GM23338 (cell line): ENCODE measurements at places on chromosomes 5 and 9. TPM values are rescaled to one million over a fixed set of nuclear protein-coding genes. Genes with fewer than 3 reads are reported as not detected.

DNA sequence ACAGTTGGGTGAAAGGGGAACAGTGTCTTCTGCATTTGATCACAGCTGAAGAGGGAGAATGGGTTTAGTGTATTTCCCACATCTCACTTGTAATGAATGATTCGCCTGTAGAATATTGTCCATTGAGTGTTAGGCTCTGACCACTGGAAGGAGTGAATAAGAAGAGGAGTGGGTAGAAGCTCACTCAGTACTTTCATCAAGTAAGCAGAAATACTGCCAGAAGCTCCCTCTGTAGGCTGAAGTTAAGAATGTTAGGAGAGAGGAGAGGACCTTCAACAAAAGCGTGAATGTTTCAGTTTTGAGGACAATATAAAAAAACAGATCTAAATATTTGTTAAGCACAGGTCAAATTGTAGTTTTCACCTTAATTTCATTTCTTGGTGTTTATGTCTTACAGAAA, 27.5 kb downstream of the FSD1L start:
- DNase-seq, result peak; percentile 68

DNA sequence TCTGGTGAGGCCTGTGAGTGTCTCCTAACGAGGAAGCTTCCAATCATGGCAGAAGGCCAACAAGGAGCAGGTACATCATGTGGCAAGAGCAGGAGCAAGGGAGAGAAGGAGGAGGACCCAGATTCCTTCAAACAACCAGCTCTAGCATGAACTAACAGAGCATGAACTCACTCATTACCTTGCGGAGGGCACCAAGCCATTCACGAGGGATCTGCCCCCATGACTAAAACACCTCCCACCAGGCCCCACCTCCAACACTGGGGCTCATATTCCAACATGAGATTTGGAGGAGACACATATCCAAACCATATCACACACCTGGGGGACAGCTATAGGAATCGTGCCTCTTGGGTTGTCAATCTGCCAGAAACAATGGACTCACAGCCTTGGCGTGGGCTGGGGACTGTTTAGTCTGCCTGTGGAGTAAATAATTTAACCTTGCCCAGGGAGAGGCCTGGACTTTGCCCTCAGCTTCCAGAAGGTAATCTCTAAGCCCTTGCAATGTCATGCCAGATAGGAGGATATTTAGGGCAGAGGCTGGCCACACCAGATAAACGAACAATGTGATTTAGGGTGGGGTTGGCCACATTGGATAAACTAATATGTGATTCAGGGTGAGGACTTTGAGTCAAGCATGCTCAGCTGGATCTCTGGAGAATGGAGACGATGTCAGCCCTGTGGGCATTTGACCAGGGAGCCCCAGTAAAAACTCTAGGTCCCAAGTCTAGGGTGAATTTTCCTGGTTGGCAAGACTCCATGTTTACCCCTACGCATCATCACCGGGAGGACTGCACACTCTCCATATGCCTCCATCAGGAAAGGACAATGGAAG, 13.6 kb upstream of the VDAC1 start:
- DNase-seq, result no peak

DNA sequence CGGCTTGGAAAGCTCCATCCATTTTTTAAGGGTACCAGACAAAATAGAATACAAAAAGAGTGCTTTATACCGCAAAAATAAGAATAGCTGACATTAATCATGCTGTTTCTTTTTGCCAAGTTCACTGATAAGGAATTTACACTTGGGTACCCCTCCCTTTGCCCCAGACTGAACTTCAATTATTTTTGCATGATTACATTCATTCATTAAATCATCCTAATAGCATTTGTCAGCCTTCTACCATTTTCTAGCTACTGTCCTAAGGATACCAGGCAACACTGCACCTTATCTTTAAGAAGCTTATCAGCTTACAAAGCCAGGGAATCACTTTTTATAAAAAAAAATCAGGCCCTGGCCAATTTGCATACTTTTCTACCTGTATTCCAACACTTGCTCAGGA, 48.4 kb downstream of the YIPF5 start:
- DNase-seq, result no peak

DNA sequence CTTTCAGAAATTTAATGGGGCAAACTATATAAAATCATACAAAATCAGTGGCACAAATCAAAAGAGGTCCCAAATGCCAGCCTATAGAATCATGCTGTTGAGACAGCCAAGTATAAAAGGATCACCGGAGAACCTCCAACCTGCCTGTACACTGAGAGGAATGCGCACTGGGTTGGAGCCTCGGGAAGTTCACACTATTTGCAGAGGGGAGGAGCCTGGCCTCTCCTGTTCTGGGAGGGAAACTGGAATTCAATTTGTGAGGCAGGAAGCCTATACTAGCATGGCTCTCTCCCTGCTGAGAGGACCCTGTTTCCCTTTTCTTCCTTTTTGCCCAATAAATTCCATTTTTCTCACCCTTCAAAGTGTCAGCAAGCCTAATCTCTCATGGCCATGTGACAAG, 406.0 kb downstream of the HINT1 start:
- DNase-seq, result peak; percentile 6

DNA sequence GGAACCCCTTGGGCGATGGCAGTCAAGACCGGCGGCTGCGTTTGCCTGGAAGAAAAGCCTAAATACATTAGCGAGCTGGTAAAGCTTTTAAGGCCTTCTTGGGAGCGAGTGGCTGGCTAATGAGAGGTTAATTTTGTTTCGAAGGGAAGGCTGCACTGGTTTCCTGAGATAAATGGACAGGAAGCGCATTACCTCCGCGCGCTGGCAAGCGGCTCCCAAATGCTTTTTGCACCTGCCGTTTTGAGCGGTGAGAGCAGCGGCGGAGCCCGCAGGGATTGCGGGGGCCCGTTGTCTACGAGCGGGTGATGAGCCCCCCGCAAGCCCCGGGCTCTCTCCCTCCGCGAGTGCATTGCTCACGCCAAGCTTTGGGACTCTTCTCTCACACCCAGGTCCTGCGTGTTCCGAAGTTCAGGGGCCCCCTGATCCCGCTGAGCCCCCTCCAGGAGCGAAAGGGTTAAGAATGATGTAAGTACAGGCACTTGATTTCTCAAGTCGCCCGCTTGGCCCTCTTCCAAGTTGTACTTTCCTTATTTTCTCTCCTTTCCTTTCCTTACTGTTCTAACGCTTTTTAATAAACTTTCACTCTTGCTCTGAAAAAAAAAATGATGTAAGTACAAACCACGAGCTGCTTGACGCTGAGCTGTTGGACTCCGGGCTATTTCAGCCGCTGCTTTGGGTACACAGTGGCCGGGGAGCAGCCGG, 3.1 kb upstream of the RGMB start:
- DNase-seq, result no peak

DNA sequence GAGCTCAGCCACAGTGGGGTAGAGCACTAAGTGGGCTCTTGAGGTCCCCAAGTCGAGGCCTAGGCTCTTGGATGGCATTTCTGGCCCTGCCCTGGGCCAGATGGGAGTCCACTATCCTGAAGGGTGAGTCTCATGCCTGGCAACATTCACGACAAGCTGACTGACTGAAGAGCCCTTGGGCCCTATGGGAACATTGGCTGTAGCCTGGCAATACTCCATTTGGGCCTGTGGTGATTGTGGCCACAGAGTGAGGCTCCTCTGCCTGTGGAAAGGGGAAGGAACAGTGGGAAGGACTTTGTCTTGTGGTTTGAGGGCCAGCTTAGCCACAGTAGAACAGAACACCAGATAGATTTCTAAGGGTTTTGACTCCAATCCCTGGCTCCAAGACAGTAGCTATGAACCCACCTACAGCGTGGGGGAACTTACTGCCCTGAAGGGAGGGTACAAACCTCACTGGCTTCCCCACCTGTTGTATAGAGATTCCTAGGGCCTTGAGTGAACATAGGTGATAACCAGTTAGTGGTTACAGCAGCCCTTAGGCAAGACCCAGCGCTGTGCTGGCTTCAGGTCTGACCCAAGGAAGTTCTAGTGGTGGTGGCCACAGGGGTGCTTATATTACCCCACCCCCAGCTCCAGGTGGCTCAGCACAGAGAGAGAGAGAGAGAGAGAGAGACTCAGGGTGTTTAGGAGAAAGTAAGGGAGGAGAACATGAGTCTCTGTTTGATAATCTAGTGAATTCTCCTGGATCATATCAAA, 72.4 kb downstream of the KIAA0825 start:
- DNase-seq, result no peak

- DNase-seq, result no peak
Observed at GRCh38 chr9:15543047-15543813, 9.6 kb upstream of the CCDC171 start.

DNA sequence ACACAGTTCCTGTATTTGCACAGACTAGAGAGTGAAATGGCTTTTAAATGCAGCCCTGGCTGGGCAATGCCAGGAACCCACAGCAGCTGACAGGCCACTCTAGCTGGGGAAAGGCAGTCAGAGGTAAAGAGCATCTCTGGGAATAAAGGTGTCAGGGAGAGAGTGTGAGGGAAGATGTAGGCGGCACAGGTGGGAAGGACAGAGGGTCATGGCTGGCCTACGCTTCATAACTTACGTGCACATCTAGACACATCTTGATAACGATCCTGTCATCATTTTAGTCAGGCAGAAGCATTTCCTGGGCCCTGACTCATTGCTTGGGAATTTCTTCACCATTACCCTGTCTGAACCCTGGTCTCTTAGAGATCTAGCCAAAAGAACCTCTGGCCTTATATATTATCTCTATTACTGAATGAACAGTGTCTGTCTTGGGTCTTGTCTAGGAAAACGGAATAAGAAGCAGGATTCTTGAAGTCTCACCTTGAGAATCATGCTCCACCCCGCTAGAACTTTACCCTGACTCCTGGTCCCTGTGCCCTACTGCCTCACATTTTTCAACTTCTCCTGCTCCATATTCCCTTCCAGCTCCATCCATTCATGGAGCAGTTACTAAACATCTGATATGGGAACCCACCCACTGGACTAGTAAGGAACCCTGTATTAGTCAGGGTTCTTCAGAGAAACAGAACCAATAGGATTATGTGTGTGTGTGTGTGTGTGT, 106.4 kb upstream of the ELL2 start:
- no peak for DNase-seq

DNA sequence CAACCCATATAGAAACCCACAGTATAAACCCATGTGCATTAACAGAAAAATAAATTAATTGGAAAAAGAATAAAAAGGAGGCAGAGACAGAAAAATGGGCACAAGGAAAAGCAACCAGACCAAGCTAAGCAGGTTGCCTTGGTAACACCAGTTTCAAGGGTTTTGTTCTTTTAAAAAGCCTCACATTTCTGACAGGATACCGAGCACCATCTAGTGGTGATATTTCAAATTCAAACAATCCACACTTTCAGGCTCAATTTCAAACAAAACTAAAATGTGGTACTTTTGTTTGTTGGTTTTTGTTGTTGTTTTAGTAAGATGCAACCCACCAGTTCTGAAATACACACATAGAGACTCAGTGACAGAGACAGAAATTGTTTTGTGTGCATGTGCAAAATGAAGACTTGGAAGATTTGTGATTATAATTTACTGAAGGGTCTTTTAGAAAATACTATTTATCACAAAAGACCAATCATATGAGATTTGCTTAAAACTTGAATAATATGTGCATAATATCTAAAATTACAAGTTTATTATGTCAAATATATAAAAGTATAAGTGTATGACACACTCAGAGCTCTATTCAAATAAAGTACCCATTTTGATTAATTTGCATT, 318.2 kb downstream of the SLCO4C1 start:
- DNase-seq, result peak; percentile 85

- peak; percentile 15 for DNase-seq
Observed at GRCh38 chr9:82934949-82935348, 128.0 kb downstream of the RASEF start.

DNA sequence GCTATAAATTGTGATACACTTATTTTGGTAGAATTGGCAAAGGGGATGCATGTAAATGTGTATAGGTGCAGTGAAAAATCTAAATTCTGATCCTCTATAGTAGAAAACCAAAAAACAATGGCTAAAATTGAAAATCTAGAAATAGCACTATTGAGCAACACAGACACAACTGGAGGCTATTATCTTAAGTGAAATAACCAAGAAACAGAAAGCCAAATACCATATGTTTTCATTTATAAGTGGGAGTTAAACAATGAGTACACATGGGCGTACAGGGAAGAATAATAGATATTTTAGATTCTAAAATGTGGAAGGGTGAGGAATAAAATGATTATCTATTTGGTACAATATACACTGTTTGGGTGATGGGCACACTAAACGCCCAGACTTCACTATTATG, 183.2 kb upstream of the TUSC1 start:
- DNase-seq, result no peak

GRCh38 chr5:79474367-79475151, 39.4 kb downstream of the HOMER1 start:
- no peak for DNase-seq

GRCh38 chr5:179421144-179421901, 76.1 kb upstream of the ADAMTS2 start:
- DNase-seq, result no peak

DNA sequence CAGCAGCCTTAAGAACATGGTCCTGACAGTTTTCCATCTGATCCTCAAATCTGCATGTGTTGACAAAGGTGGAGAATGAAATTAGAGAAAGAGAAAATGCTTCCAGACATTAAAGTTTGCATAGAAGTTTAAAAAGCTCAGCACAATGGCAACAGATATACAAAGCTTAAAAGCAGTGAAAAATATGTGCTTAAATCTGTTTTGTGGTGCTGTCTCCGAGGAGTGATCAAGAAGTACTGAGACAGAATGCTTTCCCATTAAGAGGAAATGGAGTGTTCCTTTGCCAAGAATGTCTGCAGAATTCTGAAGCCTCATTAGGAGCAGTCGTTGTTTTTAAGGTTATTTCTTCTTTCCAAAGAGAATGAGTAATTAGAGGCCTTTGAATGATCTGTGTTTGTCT, 131.4 kb downstream of the MCTP1 start:
- DNase-seq, result no peak

- DNase-seq, result no peak
Observed at GRCh38 chr9:81759680-81760215, 70.4 kb upstream of the TLE1 start.

- no peak for DNase-seq
Observed at GRCh38 chr5:74446725-74447241, 193.7 kb downstream of the ENC1 start.

GRCh38 chr9:22052376-22052945, 43.4 kb upstream of the CDKN2B start:
- DNase-seq, result no peak

DNA sequence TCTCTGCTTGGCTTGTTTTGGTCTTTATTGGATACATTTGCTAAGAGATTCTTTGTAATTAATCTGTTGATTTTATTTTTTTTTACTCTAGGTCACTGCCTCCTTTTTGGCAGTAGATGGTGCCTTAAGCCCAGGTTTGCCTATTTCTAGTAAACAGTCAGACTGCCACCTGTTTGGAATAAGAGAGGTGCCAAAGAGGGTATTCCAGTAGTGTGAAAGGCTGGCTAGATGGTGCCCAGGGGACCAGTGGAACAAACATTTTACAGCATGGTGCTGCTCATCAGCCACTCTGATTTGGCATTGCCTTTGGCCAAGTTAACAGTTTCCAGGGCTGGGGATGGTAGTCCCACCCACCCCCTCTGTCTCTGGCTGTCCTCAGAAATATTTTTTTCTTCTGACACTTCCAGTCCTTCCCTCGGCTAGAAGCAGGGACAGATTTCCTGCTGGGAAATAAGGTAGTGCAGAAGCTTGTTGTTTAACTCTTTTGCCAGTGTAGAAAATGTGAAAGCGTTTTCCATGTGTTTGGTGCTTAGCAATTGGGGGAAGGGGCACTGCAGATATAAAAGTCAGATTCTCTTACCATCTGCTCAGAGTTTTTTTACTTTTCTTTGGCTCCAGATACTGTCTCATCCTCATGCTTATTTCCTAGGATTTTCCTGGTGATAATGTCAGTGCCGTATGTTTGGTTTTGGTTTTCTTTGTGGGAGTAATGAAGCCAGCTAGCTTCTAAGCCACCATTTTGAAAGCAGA, 36.6 kb upstream of the FBXL7 start:
- peak; percentile 73 for DNase-seq

CNTLN gene
- 12.1 and 17.7 TPM in 2 replicates for total RNA-seq

PCYOX1L gene
- total RNA-seq, result 10.6 and 14.7 TPM in 2 replicates

CCDC171 gene
- total RNA-seq, result 3.5 and 4.4 TPM in 2 replicates

C1QTNF2 gene
- 0.27 and 0.56 TPM in 2 replicates for total RNA-seq

IL13 gene
- total RNA-seq, result not detected in 2 replicates
